ENCODE measurements at places on chromosomes 1 and 21.
A peak's percentile ranks its signal among the peaks of the same experiment; 100 is the strongest.

DNA sequence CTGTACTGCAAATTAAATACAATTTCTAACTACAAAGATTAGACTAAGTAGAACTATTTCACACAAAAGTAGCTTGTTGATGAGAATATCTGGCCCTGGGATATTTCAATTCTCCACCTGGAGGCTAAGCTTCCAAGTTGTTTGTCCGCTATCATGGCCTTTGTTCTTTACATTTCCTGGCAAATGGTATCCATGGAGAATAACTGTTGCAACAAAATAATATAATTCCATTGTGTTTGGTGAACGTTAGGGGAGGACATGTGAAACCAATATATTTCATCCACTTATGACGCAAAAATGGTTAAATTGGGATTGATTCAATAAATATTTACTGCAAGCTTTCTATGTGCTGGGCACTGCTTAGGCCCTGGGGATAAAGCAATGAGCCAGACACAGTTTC, 565.4 kb downstream of the PTPRC start:
- no peak for DNase-seq

- no peak for DNase-seq
Observed at GRCh38 chr1:31214316-31215064, 25.2 kb downstream of the NKAIN1 start.

GRCh38 chr1:10515976-10516750, 41.4 kb downstream of the PEX14 start:
- no peak for DNase-seq

- no peak for DNase-seq
Observed at GRCh38 chr1:191890433-191891088, 267.7 kb upstream of the RGS18 start.

DNA sequence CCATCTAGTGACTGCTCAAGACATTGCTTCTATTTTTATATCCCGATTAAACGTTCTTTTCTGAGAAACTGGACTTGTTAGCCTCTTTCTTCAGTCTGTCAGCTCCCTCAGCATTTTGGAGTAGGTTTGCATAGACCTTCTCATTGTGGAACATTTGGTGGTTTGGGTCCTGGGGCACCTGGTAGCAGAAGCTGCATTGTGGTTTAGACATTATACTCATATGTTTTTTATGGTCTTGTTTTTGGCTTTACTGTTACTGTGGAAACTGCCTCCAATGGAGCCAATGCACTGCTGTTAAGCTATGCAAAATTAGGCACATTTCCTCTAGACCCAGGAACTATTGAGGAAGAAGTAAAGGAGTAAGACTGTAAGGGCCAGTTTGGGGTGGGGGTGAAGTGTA, 36.7 kb upstream of the LRRC8B start:
- no peak for DNase-seq

DNA sequence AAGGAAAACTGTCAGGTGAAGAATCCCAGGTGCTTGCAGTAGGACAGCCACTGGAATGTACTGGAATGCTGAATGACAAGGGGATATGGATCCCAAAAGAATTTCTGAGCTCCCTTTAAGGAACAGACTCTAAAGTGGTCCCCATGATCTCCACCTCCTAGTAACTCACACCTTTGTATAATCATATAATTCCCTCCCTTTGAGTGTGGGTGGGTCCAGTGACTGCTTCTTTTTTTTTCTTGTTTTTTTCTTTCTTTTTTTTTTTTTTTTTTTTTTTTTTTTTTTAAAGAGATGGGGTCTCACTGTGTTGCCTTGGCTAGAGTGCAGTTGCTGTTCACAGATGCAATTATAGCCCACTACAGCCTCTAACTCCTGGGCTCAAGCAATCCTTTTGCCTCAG, 28.5 kb upstream of the H3-3A start:
- DNase-seq, result no peak

- DNase-seq, result no peak
Observed at GRCh38 chr1:31299365-31299764, 2.5 kb downstream of the ZCCHC17 start.

DNA sequence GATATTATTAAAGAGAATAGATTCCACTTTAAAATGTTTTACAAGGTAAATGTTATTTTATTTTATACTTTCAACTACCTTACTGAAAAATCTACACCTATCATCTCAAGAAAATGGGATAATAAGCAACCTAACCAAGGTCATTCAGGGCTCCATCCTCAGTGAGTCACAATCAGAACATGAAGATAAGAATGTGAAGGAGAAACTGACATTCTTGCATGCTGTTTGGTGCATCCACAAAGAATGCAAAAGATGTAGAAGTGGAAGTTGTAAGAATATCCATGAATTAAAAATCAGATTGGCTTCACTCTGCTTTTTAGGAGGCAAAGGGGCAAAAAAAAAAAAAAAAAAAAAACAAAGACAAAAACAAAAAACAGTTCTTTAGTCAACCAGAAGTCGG, 6.5 kb downstream of the WARS2 start:
- no peak for DNase-seq

DNA sequence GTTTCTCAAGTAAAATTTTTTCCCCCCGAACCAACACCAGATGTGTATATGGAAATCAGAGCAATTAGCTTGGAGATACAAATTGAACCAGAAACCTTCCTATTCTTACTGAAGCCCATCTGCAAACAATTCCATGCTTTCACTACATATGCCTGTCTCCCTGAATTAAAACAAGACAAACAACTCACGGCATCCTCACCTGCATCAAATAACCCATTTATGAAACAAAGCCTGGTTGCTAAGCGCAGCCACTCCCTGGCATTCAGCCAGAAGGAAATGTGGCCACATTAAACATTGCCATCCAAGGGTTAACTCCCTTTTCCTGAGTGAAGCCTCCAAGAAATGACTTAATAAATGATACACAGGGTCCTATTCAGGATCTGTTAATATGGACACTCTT, 55.3 kb downstream of the APP start:
- no peak for DNase-seq

GRCh38 chr1:109786531-109787021, 22.9 kb upstream of the EPS8L3 start:
- no peak for DNase-seq

- DNase-seq, result no peak
Observed at GRCh38 chr1:243713470-243714186, 136.4 kb downstream of the AKT3 start.

- DNase-seq, result no peak
Observed at GRCh38 chr1:221760911-221761310, 19.0 kb upstream of the DUSP10 start.

- no peak for DNase-seq
Observed at GRCh38 chr1:11792106-11792505, 13.7 kb downstream of the MTHFR start.

- DNase-seq, result no peak
Observed at GRCh38 chr1:78032996-78033796, 12.6 kb upstream of the GIPC2 start.

DNA sequence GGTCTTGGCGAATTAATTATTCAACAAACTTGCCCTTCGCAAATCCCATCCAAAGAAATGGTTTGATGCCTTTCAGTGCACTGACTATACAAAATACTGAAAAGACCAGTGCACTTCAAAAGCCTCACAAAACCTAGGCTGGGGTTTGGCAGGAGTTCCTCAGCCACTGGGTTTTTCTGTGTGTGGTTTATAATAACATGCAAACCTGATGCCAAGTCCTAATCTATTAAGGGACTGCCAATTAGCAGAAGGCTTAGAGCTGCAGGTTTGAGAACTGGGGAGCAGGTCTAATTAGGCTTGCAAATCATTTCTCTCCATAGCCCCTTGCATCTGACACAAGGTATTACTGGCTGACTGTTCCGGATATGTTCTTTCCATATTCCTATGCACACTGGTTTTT, 27.7 kb downstream of the PLPP3 start:
- no peak for DNase-seq

GRCh38 chr1:172380441-172381244, 39.8 kb upstream of the C1orf105 start:
- no peak for DNase-seq

DNA sequence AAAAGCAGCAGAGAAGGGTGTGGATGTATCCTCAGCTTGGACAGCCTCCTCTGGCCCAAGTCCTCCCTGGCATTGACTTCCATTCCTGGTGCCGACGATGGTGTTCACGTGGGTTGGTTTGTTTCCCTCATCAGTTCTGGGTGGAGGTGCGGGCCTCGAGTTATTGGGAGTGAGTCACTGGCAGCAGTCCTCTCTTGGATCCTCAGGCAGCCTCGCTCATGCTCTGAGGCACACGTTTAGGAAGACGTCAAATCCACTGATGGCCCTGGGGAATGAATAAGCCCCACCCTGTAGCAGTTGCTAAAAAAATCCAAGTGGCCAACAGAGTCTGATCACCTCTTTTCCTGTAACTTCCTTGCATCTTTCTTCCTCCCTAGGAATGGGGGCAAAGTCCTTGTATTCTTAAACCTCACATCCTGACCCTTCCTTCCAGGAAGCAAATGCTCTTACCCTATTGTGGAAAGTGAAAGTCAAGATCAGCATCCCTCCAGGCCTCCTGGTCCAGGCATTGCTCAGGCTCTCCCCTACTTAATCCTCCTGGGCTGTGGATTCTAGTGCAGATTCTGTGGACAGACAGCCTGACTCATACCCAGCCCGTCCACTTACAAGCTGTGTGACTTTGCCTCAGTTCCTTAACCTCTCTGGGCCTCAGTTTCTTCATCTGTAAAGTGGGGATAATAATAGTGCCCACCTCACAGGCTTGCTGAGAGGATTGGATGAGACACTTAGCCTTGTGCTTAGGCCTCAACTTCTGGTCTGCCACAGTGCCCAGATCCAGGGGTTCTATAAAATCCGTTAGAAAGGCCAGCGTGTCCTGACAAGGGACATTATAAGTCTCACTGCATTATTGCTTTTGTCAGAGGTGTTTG, 111.1 kb downstream of the TLR5 start:
- no peak for DNase-seq

DNA sequence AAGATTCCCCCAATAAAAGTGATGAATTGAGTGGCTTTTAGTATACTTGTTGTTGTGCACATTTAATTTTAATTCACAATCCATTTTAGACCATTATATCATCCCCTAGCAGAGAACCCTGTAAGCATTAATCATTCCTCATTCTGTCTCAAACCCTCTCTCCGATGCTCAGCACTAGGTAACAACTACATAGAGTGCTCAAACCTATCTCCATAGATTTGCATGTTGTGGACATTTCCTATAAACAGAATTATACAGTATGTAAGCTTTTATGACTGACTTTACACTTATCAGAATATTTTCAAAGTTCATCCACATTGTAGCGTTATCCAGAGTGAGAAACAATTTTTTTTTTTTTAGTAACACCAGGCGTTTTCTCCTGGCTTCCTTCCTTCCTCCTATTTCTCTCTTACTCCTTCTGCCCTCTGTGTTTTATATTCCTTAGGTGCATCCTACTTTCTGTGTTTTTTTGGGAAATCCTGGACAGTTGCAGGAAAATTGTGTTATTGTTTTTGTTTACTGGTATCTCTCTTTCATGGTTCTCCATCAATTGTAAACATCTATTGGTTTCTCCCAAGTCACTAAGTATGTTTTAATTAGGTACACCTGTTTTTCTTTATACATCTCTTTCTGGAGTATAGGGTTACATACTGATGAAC, 1528.0 kb upstream of the TPTE start:
- DNase-seq, result no peak

- DNase-seq, result no peak
Observed at GRCh38 chr1:167934426-167935215, 1.9 kb upstream of the DCAF6 start.

- DNase-seq, result peak; percentile 4
Observed at GRCh38 chr1:183023601-183024316, 539 bp downstream of the LAMC1 start.

DNA sequence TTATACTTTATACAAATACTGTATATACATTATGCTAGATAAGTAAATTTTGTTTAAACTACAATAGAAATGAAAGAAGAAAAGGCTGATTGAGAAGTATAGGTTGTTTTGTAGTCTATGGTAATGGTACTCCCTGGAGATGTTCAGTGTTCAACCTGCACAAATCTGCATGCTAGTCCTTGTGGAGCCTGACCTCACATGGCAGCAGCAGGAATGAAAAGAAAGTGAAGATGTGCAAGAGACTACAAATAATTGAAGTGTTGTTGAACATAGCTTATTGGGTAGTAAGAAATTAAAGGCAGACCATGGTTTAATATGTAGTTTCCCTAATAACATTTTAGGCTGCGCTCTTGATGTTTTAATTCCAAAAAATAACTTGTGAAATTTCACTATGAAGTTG, 201.2 kb downstream of the TGFB2 start:
- DNase-seq, result no peak

- DNase-seq, result no peak
Observed at GRCh38 chr1:72202761-72203160, 79.6 kb downstream of the NEGR1 start.

GRCh38 chr1:156356262-156356874, 12.6 kb upstream of the RHBG start:
- DNase-seq, result no peak
